Activated T-cell treated with anti-CD3 and anti-CD28 coated beads, Interleukin-2, amount 50 U/mL, for 4 hours (primary cell): ENCODE measurements at places on chromosomes 13 and 19.

GRCh38 chr13:20891034-20891433 lies 11.5 kb downstream of the XPO4 start:
- no peak for DNase-seq

- no peak for DNase-seq
Measured at GRCh38 chr19:15262011-15262410, 29.8 kb upstream of the EPHX3 start.

DNA sequence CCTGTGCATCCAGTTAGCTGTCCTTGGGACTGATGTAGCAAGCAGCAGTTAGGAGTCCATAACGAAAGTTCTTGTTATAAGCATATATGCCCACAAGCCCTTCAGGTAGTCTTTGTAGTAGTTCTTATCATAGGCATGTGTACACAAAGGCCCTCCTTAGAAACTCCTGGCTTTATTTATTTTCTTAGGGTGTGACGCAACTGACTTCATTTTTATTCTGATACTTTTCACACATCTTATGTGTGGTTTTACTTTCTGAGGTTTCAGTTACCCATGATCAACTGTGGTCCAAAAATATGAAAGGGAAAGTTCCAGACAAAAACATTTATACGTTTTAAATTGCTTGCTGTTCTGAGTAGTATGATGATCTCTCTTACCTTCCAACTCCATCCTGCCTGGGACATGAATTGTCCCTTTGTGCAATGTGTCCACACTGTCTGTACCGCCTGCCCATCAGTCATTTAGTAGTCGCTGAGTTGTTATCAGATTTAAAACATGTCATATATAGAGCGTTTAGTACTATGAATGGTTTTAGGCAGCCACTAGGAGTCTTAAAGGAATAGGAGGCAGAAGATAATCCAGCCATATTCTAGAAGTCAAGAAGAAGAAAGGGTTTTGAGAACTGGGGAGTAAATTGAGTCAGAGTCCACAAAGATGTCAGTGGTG lies 19.4 kb downstream of the GPC5 start:
- no peak for DNase-seq

- DNase-seq: no peak
Measured at GRCh38 chr19:39180749-39181148, 16.0 kb upstream of the NCCRP1 start.

- peak; percentile 91 for DNase-seq
Measured at GRCh38 chr19:15432629-15433518, 14.1 kb upstream of the AKAP8L start.
